Endothelial cell of umbilical vein (primary cell): ENCODE measurements at places on chromosomes 6 and 20. TPM values are rescaled to one million over a fixed set of nuclear protein-coding genes. Genes with fewer than 3 reads are reported as not detected.

The LPIN3 gene
- 3.0 and 3.5 TPM in 2 replicates for total RNA-seq

The TFAP2C gene
- total RNA-seq, result not detected in 2 replicates

The FAXC gene
- 3.6 and 8.4 TPM in 2 replicates for total RNA-seq

The SLC17A2 gene
- not detected in 2 replicates for total RNA-seq

The MAPK14 gene
- total RNA-seq, result 50.6 and 54.1 TPM in 2 replicates

The CFAP206 gene
- 0.20 and 0.21 TPM in 2 replicates for total RNA-seq
